CD4-positive, alpha-beta T cell treated with Interleukin-12 subunit alpha and Interleukin-12 subunit beta, for 1 hour (primary cell): ENCODE measurements at places on chromosomes 3 and 15.

- DNase-seq, result no peak
Measured at GRCh38 chr15:64696481-64696880, 78.9 kb downstream of the RBPMS2 start.

GRCh38 chr15:25525741-25526140 is 86.9 kb upstream of the UBE3A start:
- DNase-seq, result no peak

DNA sequence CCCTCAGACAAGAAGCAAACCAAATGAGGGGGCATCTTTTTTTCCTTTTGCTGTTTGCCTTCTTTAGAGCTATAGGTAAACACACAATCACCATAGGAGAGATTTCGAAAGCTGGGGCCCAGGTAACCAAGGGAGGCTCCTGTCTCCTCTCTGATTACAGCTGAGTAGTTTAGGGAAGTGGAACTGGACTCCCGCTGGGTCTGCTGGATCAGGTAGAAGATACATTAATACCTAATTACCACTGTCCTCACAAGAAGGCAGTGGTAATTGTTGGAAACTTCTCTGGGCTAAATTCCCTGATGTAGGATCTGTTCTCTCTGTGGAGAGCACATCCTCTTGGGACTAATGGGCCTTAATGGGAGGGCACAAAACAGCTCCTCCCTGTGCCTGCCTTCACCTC is 32.7 kb downstream of the HDC start:
- DNase-seq, result no peak

DNA sequence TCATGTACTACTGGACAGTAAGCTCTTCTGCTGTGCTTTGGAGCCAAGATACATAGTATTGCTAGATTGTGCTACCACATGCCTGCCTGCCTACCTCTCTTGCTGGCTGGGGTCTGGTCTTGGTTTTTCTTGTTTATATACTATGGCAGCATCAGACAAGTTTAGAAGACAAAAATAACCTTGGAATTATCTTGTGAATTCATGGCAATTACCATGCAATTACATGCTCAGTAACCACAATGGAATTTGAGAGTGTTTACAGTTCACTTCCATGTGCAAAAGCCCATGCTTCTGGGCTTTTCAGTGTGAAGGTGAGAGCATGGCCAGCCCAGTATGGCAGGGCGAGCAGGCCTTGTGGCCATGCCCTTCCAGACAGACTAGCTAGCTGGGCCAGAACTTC is 48.0 kb upstream of the C15orf61 start:
- DNase-seq, result no peak

DNA sequence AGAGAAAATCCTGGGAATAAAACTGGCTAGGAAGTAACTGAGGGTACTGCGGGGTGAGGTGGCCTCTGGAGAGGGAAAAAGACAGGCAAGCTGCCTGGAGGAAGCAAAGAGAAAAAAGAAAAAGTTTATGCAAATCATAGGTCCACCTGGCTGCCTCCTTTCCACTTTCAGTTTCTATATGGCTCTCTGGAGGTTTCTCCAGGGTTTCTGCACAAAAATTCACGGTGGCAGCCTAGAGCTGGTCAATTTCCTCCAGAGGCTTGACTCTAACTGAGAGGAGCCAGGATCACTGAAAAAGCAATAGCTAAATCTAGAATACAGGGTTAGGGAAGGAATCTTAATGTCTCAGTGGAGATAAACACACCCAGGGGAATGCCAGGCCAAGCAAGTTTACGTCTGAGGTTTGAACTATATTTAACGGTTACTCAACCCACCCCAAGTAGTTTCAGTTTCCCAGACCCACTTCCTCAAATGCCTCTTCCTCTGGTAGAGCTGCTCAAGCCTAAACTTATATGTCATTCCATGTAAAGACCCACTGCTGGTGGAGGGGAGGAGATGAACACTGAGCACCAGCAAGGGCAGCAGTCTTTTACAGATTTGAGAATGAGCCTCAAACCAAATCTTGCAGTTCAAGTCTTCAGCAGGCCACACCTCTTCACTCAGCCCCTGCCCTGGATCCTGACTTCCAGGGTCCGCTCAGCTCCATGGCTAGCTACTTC is 5.7 kb downstream of the LYSMD2 start:
- peak; percentile 67 for DNase-seq
